ENCODE measurements at places on chromosomes 4 and X.

GRCh38 chr4:122539861-122540465 lies 80.9 kb downstream of the IL21 start:
- no peak for DNase-seq

- DNase-seq, result no peak
Measured at GRCh38 chr4:37434469-37434868, 189.9 kb downstream of the NWD2 start.

GRCh38 chr4:17511509-17511949 lies 361 bp downstream of the QDPR start:
- no peak for DNase-seq

GRCh38 chr4:78518561-78518960 lies 33.0 kb upstream of the ANXA3 start:
- DNase-seq, result no peak

- no peak for DNase-seq
Measured at GRCh38 chrX:39910651-39911050, 187.1 kb downstream of the BCOR start.

DNA sequence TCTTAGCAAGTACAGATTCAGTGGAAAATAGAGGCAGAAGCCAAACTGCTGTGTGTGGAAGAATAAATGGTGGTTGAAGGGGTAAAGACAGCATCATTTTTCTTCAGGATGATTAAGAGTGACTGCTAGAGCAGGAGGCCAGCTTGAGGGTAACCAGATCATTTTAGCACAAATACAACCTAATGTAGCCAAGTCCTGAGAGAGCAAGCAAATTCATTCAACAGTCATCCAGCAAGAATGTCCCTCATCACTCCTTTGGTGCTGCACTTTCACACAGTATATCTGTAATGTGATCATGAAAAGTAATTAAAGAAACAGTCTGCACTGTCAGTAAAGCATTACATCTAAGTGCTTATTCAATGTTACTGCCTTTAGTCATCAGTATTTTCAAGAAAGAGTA lies 44.8 kb downstream of the NPFFR2 start:
- no peak for DNase-seq

DNA sequence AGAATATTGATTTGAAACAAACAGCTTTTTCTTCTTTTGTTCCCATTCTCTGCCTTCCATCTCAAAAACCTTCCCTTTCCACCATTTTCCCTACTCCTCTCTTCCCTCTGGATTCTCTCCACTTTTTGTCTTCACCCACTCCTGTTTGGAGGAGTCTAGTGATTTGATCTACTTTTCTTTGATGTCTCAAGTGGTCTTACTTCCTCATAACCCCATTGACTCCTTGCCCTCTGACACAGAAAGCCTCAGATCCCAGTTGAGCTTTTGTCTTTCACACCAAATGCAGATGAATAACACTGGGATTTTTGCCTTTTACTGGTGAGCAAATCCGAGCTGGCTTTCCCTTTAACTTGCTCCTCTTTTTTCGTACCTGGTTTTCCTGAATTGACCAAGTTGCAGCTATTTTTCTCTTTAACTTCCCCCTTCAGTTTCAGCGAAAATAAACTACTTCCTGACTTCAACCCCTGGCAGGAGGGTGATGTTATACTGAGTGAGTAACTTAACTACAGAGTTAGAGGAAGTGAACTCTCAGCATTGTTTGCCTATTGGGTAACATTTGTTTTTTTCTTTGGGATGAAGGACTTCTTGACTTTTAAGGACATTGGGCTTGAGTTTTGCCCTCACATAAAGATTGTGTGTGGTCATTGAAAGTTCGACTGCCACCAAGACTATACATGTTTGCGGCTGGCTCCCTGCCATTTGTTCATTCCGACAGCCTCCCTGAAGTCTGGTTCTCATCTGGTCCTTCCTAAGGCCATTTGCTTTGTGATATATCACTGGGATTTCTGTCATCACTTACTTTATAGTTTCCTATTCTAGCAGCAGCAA lies 392.8 kb upstream of the NR3C2 start:
- DNase-seq, result no peak

DNA sequence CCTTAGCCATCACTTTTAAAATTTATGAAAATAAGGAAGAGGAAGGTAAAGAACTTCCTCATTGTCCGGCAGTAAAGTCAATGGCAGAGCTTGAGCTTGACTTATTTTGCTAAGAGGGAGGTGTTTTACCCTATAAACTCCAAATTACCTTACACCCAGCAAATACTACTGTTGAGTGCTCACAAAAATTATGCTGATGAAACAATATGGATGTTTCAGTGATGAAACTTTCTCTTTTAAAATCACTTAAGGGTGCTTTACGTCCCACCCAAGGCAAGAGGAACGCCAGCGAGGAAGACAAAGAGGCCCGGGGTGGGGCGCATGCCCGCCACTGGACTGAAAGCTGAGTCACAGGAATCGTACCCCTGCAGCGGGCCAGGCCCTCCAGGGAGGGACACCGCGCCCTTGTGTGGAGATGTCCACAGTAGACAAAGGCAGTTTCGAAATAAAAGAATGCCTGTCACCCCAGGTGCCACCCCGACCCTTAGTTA lies 560 bp upstream of the TMSB4X start:
- DNase-seq, result no peak

DNA sequence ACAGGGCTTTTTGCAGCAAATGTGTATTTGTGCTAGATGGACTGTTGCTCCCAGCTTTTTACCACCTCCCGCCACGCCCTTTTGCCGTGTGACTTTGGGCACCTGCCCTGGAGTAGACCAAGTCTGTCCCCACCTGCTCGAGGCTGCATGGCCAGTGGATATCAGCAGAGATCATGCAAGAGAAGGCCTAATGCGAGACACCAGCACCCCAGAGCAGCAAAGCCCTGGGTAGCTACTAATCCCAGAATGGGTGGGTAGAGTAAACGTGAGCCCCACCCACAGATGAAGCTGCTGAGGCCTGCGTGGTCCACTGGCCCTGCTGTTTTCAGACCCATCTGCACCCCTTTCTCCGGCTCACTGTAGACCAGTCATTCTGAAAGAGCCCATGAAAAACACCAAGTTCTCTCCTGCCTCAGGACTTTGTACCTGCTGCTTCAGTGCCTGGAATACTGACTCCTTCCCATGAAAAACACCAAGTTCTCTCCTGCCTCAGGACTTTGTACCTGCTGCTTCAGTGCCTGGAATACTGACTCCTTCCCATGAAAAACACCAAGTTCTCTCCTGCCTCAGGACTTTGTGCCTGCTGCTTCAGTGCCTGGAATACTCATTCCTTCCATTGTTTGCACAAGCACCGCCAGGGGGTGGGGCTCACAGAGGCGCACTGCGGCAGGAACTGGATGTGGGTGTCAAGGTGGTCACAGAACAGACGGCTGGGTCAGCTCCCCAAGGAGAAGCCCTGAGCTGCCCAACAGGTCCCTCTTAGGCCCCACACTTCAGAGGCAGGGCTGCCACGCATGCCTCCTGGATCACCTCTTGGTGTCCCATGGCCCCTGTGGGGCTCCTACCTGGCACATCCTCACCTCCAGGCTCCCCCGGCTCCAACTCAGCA lies 5.1 kb upstream of the TNIP2 start:
- DNase-seq, result peak; percentile 11

DNA sequence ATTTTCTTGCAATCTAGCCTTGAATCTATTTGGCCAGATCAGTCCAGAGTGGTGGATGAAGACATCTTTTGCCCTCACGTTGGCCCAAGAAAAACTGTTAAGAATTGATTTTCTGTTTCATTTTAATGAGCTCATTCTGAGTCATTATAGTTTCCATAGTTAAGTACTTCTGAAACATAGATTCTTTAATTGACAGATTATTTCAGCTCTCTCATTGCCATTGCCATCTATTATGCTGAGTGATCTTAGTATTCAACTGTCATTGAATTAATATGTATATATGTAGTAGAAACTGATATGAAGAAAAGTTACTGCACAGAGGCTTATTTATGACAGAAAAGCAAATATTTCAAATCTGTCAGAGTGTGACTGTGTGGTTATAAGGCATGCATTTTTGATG lies 45.5 kb upstream of the PPP1R2C start:
- DNase-seq, result no peak

DNA sequence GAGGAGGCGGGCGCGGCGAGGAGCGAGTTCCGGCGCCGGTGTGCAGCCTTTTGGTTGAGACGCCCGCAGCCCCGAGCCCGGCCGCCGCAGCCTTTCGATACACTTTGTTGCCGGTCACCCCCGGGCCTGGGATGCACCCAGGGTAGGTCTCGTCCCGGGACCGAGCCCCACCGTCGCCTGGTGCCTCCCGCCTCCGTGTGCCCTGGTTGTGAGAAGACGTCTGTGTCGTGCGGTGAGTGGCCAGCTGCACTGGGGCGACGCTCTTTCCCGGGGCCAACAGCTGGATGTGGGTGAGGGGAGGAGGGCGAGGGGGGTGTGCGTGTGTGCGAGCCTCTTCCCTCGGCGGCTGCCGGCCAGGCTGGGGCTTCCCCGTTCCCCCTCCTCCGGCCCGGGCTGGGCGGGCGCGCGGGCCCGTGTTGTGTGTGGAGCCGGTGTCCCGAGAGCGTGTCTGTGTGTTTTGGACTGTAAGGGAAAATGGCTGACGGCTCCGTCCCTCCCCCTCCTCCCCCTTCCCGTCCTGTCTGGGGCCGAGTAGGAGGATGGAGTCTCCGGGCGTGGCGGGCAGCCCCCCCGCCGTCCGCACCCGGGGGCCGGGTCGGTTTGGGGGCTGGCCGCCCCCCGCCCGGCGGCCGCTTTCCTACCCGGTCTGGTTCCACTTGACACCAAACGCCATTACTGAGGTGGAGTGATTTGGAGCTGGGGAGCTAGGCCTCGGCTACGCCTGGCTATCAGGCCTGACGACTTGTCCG lies 807 bp downstream of the USP9X start:
- DNase-seq, result peak; percentile 48

DNA sequence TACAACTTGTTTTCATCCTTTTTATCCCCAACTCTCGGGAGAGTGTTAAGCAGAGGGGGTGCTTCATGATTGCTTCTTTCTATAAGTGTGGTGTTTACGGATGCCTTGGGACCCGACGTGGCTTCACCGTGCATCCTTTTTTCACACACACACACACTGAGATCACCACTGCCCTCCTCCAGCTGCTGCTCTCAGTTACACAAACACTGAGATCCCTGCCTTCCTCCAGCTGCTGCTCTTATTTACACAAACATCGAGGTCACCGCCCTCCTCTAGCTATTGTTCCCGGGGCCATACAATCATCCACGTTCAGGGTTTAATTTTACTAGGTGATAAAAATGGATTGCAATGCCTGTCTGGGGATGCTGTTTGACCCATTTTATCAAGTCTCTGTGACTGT lies 155.4 kb upstream of the FAM9B start:
- DNase-seq, result no peak

DNA sequence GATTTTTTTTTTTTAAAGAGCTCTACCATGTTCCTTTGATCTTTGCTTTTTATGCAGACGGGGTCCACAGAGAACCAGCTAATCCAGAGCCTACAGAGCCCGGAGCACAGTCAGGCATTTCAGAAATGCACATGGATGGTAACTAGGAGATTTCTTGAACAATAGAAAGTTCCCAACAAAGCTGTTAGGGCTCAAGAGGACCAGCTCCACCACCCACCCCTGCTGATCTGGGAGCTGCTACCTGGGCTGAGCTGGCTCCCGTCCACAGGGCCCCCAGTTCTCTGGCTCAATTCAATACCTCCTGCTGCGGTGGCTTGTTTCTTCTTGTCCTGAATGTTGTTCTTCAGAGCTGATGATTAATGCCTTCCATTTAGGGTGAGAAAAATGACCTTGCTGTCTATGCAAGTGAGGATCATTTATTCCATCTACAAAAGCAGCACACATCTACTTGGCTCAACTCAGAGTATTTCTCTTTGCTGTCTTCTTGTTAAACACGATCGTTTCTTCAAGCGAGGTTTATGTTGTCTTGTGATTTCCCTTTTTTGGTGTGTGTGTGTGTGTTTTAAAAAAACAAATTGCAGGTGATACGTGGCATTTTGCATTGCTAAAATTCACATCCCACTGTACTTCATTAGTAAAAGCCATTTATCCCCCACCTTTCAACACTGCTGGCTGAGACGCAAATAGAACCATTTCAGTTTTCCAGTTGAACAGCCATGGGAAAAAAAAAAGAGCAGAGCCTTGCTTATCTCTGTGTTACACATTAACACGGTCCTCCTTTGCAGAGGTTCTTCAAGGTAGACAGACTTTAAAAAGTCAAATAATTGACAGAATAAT lies 31.3 kb downstream of the IGFBP7 start:
- no peak for DNase-seq

- no peak for DNase-seq
Measured at GRCh38 chr4:4870576-4871241, 11.2 kb downstream of the MSX1 start.

GRCh38 chr4:183828125-183828524 lies 77.0 kb upstream of the STOX2 start:
- DNase-seq, result no peak

DNA sequence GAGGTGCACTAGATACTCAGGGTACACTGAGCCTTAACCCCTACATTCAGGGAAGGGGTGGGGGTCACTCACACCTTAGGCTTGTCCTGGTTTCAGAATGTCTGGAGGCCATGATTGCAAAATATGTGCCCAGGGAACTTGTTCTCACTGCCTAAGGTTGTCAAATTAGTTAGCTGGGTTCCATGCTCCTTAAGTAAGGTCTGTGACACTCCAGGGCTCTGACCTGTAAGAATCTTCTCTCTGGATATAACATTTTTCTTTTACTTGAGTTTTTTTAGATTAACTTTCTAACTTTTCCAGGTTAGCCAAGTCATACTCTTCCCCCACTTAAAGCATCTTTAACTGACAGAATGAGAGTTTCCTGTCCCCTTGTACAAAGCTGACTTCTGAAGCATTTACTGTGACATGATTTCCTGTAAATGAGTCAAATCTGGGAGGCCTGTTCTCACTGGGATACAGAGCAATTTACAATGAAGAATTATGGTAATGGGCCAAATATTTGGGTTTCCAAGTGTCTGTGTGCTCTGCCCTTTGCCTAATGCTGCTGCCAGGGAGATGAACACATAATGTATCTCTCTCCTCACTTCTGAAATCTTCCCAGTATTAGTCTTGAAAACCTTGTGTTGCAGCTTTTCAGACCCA lies 101.7 kb downstream of the GATB start:
- no peak for DNase-seq

DNA sequence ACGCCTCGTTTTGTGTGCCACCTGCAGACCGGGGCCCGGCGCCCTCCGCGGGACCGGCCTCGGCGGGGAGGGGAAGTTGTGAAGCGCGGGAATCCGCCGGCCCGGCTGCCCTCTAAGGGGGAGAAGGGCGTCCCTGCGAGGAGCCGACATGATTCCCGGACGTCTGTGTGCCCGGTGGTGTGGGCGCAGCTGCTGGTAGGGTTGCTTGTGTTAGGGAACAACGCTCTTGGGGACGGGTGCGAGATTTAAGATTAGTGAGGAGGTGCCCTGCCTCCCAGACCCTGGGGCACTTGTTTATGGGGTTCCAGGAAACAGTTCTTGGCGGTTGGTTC lies 627 bp downstream of the CDKN2AIP start:
- DNase-seq, result no peak

DNA sequence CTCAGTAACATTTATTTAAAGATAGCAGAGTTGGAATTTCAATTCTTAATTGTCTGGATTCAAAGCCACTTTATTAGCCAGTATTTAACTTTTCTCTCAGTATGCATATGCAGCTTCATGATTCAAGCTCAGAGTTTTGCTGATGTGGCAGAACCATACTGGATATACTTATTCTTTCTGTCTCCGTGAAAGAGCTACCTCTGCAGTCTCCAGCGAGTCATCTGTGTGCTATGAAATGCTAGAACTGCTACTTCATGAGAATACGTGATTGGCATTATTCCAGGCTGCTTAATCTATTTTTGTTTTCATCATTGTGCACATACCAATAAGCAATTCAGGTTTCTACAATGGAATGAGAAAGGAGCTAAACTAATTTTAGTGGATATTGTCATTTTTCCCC lies 743.7 kb downstream of the C4orf33 start:
- DNase-seq, result no peak

GRCh38 chrX:134734466-134734952 lies 76.2 kb upstream of the PLAC1 start:
- no peak for DNase-seq

GRCh38 chr4:122309988-122310626 lies 68.7 kb upstream of the ADAD1 start:
- DNase-seq, result no peak
